ENCODE measurements at places on chromosomes 4 and X.

- DNase-seq: no peak
Observed at GRCh38 chr4:57270346-57270745, 160.2 kb upstream of the IGFBP7 start.

DNA sequence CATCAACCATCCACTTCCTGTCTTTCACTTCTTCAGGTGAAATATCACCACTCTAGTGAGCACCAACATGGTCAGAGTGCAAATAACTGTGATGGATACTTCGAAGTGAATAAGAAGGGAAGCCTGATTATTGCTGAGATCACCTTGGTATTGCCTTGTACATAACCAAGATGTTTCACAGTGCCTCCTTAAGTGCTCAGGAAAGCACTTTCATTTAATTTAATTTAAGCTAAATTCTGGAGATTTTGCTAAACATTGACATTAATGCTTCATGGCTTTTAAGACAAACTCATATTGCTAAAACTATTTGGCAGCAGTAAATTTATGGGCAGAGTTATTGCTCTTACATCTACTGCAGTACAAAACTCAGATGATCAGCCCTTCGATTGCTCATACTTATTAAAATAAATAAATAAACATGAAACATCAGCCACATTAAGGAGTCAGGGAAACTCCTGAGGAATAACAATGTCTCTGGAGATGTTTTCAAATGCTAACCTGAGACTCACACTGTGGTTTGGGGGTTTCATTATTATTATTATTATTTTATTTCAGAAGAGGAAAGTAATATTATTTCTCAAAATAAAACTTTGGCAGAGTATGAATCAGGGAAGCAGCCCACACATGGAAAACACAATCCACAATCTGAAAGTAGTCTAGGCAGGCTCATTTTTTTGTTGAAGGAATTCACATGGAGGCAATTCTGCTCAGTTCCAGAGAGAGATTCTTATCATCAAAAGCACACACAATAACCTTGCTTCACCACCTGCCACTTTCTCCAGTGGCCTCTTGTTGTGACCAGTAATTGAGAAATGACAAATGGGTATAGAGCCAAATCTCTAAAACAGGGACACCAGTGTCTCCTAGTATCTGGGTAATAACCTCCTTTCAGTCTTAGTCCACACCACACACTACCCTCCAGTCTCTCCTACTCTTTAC, 344.2 kb downstream of the MAPK10 start:
- DNase-seq: no peak

DNA sequence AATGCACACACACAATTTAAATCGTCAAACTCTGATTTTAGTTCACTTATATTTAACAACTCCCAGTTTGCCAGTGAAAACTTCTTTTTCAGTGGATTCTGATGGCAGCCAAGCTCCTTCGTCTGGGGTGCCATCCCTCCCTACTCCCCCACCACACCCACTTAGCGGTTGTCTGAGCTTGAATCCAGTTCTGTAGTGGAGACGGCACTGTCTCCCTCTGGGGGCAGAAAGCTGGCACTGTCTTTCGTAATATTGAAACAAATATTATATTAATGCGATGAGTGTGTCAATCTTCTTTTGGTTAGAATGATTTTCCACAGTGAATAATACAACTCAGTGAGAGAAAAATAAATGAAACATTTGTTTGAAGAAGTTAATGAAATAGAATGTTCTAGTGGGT, 5.4 kb downstream of the MEPE start:
- no peak for DNase-seq

DNA sequence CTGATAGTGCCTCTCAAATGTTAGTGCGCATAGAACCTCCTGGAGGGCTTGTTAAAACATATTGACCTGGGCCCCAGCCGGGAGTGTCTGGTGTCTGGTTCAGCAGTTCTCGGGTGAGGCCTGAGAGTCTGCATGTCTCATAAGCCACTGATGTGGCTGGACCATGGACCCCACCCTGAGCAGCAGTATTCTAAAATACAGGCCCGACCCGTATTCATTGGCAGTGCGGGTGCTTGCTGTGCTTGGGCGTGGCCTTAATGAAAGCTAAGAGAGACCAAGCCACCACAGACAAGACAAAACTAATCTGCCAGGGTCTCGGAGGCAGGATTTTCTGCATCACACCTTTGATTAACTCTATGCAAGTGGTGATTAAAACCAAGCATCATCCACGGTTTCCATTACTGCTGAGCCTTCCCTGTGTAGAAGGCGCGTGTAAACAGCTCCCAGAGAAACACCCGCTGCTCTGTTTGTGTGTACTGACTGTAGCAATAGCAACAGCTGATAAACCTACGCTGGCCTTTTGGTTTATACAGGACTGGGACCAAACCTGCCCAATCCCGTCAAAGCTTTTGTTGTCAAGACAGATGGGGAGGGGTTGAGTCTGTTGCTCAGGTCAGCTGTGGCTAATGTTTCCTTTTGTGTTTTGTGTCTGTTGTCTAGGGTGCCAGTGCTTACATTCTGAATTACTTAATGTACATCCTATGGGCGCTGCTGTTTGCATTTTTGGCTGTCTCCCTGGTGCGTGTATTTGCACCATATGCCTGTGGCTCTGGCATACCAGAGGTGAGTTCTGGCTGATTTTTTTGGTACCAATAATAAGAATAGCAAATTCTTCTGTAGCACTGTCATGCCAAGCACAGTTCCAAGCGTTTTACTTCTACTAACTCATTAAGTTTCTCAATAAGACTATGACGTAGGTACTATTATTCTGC, 40.8 kb downstream of the CLCN4 start:
- no peak for DNase-seq

- no peak for DNase-seq
Observed at GRCh38 chr4:165347647-165348569, 20.4 kb downstream of the MSMO1 start.

DNA sequence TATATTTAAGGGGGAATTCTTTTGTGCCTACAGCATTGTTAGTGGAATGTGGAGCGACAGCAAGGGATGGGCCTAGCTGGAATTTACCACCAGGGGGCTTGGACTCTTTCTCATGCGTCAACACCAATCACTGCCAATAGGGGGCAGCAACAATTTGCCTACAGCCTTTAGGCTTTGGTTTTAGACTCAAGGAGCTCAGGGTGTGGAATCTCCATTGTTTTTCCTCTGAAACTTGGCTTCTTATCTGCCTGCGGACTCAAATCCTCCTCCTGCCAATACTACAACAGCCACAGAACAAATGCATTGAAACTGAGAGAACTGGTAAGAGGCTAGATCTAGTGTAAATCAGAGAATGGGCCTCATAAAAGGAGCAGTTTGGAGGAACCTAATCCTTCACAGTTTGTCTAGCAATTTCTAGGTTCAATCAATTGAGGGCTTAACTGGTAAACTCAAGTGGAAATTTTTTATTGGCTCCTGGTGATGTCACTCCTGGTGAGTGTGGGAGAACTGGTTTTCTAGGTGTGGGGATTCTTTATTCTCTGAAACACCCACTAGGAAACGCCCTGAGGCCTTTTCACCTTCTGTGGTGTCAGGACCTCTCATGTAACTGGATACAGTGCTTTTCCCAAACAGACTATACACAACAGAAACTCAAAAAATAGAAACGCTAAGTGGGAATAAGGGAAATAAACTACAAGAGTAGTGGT, 27.9 kb upstream of the TMSB4X start:
- peak; percentile 54 for DNase-seq

- DNase-seq: no peak
Observed at GRCh38 chr4:51862781-51863180, 19.8 kb downstream of the DCUN1D4 start.

DNA sequence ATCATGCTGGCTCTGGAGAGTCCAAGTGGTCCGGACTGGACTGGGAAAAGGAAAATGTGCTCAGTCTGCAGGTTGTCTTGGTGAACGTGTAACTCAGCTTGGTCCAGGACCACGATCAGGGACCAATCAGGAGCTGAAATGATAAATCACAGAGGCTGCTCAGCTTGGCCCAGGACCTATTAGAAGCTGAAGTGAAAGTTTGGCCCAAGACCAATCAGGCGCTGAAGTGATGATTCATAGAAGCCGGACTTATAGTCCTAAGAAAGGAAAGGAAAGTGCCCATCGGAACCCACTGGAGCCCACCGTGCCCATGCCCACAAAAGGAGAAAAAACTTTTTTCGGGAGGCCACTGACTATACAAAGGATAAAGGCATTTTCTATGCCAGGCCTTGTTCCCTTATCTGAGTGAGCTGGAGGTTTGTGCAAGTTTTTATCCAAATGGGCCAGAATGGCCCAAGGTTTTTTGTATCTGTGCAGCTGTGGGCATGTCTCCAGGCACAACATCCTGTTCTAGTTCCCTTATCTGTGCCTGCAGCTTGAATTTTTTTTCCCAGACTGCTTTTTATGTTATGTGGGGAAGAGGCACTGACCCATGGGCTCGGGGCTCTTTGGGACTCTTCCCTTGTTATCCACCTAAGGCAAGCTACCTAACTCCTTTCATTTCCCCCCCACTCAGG, 194.4 kb downstream of the FAM133A start:
- no peak for DNase-seq

DNA sequence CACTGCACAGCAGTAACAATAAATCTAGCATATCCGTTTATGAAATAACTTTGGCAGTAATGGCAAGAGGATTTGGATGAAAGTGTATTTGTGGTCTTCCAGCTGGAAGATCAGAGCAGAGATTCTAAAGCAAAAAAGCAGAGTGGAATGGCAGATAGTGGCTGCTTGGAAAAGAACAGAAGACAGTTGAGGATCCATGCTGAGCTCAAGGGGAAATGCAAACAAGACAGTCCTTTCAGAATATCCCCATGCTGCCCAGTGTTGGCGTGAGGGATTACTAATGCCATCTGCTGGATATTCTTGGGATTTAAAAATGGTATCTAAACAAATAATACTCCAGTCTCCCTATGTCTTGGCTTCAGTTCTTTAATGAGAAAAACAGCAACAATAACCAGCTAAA, 629.1 kb upstream of the ATOH1 start:
- no peak for DNase-seq

- no peak for DNase-seq
Observed at GRCh38 chrX:153499876-153500275, 5.1 kb downstream of the BGN start.

- no peak for DNase-seq
Observed at GRCh38 chr4:173159791-173160190, 8.8 kb upstream of the GALNT7 start.
